Omental fat pad (tissue), 4 donors: ENCODE measurements at places on chromosomes 7 and 10.

DNA sequence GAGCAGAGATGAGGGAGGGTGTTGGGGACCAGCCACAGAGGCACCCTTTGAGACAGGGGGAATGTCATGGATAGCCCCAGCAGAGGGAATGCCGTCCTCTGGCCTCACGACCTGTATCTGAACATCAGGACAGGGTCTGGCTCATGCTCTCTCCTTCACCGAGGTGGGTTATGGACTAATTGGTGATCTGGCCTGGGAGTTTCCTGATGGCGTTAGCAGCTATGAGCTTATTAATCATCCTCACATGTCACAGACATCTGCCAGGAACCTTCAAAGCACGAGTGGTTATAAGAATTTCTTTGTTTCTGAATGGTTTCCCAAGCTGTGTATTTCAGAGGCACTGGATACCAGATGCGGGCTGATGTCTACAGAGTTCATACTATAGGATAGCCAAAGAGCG is 6.9 kb downstream of the CPA4 start:
- no peak for DNase-seq

GRCh38 chr10:12835709-12836108 is 165.8 kb downstream of the CCDC3 start:
- DNase-seq, result no peak

DNA sequence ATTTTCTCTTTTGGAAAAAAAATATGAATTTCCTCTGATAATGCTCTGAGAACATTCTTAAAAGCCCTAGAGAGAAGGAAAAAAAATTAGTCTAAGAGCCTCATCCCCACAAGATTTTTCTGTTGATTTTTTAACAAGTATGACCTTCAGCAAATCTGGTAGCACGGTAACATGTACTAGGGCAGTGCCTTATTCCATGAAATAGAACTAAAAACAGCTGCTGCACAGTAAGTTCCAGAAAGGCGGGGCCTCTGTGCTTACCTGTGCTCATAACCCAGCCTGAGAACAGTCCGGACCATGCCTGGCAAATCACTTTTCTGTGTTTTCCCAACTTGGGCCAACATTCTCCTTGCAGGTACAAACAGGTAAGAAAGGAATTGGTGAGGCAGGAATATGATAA is 519.1 kb upstream of the AKR1E2 start:
- DNase-seq, result no peak

DNA sequence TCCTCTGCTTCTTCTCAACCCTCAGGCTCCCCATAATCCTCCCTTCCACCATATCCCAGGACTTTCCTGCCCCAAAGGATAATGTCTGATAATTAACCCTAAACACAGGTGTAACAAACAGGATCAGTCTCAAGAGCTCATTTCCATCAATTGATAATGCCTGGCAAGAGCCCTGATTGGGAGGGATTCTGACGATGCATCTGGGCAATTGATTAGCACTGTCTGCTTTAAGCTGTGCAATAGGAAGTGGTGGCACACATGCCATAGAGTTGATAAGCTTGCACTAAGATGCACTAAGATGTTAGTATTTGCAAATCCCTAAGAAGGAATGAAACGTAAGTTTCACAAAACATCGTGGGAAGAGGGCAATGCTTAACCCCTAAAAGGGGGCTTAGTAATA is 27.4 kb upstream of the EGR2 start:
- DNase-seq, result no peak

- DNase-seq, result no peak
Measured at GRCh38 chr7:47557694-47558670, 23.9 kb downstream of the TNS3 start.

DNA sequence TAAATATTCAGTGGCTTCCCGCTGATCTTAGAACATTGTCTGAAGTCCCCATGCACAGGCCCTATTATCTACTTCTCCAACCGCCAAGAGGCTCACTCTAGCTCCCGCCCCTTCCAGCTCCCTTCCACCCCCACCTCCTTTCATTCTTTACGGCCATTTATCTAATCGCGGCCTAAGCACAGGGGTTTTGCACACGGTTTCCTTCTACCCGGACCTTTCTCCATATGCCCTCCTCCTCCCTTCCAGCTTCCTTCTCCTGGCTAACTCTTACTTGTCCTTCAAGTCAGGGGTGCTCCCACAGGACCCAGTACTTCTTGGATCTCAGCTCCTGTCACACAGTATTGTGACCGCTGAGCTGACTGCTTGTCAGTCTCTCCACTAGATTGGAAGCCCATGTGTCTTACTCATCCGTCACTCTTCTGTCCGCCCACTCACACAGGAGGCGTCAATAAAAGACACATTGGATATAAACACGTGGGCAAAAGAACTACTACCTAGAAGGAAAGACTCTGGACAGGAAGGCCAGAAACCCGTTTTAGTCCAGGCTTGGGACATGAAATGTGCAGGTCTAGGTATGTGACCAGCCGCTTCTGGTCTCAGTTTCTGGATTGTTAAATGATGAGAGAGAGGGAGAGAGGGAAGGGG is 20.2 kb upstream of the HPS1 start:
- DNase-seq, result no peak

GRCh38 chr7:30074422-30075030 is 46.3 kb downstream of the PLEKHA8 start:
- DNase-seq, result no peak

GRCh38 chr7:80210400-80210799 is 75.8 kb downstream of the GNAI1 start:
- no peak for DNase-seq

DNA sequence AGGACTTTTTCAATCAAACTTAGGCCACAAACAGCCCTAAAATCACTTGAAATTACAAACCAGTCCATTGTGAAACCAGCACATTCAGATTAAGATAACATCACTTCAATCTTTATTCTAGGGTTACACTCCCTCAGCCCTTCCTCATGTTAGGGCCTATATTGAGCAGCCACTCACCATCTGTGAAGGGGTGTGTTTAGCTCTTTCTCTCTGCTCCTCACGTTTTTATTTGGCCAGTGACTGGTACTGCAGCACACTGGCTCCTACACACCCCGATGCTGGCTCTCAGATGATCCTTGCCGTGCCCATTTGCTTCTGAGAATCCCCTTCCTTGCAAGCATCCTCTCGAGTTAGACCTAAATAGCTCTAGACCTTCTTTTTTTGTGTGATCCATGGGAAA is 604.5 kb downstream of the INHBA start:
- no peak for DNase-seq

- DNase-seq, result no peak
Measured at GRCh38 chr7:26507108-26507987, 215.7 kb downstream of the SNX10 start.

- DNase-seq, result no peak
Measured at GRCh38 chr7:16034353-16034752, 347.9 kb upstream of the MEOX2 start.

GRCh38 chr10:85900487-85900886 is 466.1 kb downstream of the GRID1 start:
- DNase-seq, result no peak
